Stimulated activated CD4-positive, alpha-beta T cell treated with anti-CD3 and anti-CD28 coated beads, Interleukin-2, amount 100 ng/mL, for 4 hours (primary cell): ENCODE measurements at places on chromosomes 5 and 9.
A peak's percentile ranks its signal among the peaks of the same experiment; 100 is the strongest.

DNA sequence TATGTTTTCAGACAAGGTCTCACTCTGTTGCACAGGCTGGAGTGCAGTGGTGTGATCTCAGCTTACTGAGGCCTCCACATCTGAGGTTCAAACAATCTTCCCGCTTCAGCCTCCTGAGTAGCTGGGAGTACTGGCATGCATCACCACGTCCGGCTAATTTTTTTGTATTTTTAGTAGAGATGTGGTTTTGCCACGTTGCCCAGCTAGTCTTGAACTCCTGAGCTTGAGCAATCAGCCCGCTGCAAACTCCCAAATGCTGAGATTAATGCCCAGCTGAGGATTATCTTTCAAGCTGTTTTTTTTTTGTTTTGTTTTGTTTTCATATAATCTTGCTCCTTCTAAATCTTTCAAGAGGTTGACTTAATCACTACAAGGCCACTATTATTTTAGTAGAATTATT lies 47.3 kb upstream of the SLC28A3 start:
- DNase-seq = no peak

GRCh38 chr5:65121880-65122436 lies 353.2 kb downstream of the CWC27 start:
- no peak for DNase-seq

DNA sequence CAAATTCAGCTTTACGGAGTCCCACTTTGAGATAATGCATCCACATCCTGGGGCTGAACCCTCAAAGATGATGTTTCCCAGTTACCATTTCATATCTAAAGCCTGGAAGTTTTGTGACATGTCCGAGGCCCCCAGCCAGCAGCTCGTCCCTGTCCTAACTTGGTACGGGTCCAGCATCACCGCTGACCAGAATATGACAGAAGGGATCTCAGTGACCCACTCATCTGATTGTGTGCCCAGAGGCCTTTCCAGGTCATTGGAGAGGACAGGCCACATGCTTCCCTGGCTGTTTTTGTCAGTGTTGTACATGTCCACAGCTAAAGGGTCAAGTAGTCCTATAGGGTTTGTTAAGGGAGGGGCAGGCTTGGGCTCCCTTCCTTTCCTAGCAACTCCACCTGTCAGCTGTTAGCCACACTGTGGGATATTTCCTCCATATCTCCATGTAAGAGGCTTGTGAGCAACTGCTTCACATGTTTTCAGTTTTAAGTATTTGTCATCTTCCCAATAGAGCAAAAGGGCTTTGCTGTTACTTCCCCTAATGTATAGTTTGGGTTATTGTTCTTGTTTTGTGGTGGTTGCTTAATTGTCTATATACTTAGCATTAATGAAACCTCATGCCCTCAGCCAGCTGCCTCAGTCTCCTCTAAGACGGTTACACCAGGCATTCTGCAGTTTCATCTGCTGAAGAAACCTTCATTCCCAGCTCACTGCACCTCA lies 33.4 kb downstream of the SECISBP2 start:
- DNase-seq = no peak

- DNase-seq = no peak
Observed at GRCh38 chr5:10272053-10272874, 22.2 kb downstream of the CCT5 start.

DNA sequence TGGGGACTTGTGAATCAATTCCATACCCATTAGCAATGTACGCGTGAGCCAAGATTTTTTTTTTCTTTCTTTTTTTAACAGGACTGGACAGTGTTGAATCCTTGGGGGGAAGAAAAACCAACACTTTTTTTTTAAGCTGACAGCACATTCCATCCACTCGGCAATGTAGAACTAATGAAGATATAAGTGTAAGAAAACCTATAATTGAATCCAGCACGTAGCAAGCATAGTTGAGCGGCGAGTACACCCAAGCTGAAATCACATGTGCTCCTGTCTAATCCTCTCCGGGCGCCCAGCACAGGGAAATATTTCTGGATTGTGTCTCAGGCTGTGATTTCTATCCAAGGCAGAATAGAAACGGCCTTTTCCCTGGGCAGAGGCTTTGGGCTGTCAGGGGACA lies 118.2 kb downstream of the BOD1 start:
- DNase-seq = no peak

- DNase-seq = no peak
Observed at GRCh38 chr5:43411495-43411894, 696 bp downstream of the CCL28 start.

DNA sequence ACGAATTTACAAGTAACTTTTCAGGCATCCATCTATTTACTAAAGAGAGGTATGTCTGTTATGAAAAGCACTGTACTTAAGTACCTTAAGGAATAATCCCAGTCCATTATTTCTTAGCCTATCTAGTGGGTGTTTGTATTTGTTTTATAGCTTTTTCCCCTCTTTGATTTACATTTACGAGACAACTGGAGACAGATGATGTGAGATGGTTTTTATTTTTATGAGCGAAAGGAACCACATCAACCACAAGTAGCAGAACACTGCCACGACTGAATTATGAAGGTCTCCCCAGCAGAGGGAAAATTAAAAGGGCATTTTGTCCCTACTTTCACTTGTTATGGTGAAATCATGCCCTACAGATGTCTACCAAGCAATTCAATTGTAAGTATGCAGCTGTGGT lies 357.8 kb downstream of the NFIB start:
- no peak for DNase-seq

- no peak for DNase-seq
Observed at GRCh38 chr9:130897848-130898551, 1.4 kb upstream of the QRFP start.

DNA sequence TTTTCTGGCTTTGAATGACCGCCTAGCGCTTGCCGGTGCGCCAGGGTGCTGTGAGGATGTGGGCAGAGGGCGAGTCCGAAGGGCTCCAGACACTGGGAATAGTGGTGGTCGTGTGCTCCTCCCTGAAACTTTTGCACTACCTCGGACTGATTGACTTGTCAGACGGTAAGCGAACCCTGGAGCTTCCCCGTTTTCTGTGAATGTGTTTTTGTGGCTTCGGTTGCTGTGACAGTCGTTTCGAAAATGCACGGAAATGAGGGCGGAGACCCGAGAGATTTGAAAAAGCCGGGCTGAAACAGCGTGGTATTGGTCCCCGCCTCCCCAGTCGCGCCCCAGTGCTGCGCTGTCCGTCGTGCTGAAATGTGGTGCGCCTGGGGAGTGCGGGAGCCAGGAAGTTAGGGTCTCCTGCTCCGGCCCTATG lies 102.5 kb upstream of the GABRP start:
- DNase-seq = no peak

- no peak for DNase-seq
Observed at GRCh38 chr5:111076091-111076490, 4.6 kb downstream of the TSLP start.

- no peak for DNase-seq
Observed at GRCh38 chr5:176420972-176421544, 4.7 kb upstream of the CLTB start.

GRCh38 chr5:160349249-160349934 lies 21.0 kb downstream of the C1QTNF2 start:
- DNase-seq = no peak

DNA sequence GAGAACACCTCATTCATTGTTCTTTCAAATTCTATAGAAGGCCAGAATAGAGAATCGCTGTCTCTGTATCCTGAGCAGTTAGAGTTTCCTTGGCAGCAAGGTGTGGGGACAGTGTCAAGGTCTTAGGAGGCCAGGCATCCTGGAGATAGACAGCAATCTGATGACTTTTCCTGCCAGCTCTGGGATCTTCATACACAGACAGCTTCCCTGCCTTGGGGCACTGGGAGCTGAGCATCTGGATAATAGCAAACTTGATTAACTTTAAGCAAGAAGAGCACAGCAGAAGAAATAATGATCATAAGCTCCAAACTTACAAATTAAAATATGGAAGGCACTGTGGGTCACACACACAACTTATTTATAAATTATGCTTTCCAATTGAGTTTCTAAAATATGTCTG lies 86.1 kb upstream of the STK32A start:
- no peak for DNase-seq

- no peak for DNase-seq
Observed at GRCh38 chr9:96376891-96377874, 6.3 kb downstream of the SLC35D2 start.

- DNase-seq = no peak
Observed at GRCh38 chr5:43190755-43191603, 1.0 kb upstream of the NIM1K start.

GRCh38 chr9:108322326-108323098 lies 533.3 kb downstream of the ACTL7B start:
- no peak for DNase-seq

DNA sequence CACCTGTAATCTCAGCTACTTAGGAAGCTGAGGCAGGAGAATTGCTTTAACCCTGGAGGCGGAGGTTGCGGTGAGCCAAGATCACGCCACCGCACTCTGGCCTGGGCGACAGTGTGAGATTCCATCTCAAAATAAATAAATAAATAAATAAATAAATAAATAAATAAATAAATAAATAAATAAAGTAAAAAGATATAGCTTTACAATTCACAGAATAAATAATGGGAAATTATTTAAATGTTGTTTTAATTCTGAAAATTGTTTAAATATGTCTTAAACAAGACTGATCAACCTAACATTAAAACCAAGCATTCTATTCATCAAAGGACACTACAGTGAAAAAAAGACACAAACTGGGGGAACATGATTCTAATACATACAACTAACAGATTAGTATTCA lies 357.1 kb downstream of the CTNND2 start:
- no peak for DNase-seq

DNA sequence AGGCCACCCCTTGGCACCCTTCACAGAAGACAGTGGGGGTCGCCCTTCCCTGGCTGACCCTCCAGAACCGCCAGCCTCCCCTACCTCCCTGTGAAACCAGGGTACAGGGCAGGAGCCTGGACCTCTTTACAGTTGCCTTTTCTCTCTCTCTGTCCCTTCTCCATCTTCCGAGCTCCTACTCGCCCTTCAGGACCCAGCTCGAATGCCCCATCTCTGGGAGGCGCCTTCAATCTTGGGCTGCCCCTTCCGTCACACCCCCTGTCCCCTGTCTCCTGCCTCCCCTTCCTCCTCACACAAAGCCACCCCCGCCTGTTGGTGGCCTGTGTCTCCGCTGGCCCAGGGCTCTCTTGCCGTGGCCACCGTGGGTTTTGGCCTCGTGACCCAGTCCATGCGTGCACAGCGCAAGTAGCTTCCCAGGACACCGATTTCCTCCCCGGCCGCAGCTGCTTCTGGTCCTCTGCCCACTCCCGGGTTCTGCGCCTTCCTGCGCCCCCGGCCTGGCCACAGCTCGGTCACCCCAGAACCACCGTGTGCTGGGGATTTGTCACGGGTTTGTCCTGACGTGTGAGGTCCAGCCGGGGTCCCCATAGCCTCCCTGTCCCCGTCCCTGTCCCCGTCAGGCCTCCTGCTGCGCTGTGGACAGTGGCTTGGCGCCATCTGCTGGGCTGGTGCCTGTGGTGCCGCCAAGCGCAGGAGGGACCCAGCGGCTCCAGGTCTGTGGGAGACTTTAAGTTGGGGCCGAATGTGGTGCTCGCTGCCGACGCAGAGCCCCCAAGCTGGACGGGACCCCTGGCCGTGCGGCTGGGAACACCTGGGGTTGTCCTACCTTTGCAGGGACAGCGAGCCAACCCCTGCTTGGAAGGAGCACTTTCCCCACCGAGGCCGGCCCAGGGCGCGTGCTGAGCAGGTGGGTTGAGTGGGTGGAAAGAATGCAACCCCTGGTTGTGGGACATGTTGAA lies 4.0 kb upstream of the TMEM250 start:
- DNase-seq = peak; percentile 70

GRCh38 chr5:41286165-41286564 lies 72.8 kb upstream of the C6 start:
- no peak for DNase-seq

DNA sequence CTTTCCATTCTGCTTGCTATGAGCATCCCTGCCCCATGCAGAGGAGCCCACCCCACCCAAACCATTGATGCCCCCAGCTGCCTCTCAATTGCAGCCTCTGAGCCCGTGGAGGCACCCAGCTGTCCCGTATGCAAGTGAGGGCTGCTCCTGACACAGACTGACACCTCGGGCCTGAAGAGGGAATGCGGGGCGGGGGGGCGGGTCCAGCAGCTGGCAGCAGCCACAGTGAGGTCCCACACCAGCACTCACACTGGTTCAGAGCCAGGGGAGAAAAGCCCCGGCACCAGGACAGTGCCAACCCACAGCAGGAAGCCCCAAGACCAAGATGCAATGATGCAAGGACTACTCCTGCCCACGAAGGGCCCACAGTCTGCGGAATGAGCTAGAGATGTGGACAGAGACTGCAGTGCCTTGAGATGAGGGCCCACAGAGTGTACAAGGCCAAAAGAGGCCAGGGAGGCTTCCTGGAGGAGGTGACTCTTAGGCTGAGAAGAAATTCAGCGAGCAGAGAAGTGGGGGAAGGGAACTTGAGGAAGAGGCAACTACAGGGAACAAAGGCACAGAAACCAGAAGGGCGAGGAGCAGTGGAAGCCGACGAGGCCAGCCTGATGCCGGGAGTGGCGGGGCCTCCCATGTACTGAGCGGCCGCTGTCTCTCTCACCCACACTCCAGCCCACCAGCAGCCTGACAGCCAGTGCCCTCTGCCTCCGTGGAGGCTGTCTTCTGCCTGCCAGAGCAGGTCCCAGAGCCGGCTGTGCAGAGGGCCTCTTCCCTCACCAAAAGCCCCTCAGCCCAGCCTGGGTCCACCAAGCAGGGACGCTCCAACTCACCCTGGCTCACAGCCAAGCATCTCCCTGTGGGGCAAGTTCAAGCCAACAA lies 9.2 kb downstream of the EEIG1 start:
- DNase-seq = no peak

DNA sequence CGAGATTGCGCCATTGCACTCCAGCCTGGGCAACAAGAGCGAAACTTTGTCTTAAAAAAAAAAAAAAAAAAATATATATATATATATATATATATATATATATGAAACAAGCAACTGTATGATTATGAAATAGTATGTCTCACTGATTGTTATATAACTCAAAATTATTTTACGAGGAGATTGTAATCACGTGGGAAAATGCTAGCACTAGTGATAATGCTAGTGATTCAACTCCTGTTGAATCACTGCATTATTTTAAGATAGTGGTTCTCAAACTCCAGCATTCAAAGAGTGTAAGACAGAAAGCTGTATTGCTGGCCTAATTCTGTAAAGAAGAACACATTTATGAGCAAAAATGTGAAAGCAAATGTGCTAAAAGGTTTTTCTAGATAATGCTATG lies 12.4 kb upstream of the PTPN3 start:
- DNase-seq = no peak

DNA sequence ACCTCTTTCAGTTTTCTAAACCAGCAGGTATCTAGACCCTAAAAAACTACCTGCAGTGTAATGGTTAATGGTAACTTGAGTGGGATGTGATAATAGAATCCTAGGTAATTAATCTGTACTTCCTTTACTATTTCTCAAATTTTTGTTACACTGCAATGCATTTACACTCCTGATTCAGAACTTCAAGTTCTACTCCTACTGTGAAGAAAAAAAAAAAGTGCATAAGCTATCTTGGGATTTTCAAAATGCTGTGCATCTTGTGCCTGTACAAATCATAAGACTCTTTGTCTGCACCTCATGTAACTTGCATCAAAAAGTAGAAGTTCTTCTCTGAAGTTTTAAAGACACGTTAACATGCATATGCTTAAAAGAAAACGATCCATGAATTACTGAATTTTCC lies 554.1 kb downstream of the CETN3 start:
- no peak for DNase-seq

GRCh38 chr9:77462066-77462465 lies 186.1 kb downstream of the GNA14 start:
- DNase-seq = no peak
